ENCODE measurements at places on chromosomes 7 and 10.

- no peak for DNase-seq
Measured at GRCh38 chr10:24824124-24824523, 100.4 kb upstream of the ARHGAP21 start.

DNA sequence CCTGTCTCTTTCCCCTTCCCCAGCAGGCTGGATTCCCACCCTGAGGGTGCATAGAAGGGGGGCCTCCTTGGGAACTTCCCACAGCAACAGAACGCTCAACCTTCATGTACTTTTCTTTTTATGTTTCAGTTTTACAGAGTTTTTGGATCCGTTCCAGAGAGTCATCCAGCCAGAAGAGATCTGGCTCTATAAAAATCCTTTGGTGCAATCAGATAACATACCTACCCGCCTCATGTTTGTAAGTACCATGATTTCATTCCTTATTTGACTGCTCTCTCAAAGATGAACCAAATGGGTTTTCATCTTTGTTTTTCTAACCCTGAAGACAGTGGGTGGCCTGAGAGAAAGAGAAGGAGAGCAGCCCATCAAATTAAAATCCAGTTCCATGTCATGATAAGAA, 46.7 kb downstream of the PLPP4 start:
- DNase-seq = no peak

DNA sequence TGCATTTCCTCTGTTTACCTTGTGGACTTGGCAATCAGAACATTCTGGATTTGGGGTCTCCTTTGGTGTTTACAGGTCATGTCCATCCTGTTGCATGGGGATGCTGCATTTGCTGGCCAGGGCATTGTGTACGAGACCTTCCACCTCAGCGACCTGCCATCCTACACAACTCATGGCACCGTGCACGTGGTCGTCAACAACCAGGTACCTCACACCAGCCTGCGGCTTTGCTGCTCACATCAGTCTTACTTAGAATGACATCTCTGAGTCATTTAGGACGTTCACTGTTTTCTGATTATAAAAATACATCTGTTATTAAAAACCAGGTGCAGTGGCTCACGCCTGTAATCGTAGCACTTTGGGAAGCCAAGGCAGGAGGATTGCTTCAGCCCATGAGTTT, 67.0 kb upstream of the ZMIZ2 start:
- DNase-seq = no peak

GRCh38 chr10:86265236-86265894, 101.2 kb downstream of the GRID1 start:
- DNase-seq = no peak

DNA sequence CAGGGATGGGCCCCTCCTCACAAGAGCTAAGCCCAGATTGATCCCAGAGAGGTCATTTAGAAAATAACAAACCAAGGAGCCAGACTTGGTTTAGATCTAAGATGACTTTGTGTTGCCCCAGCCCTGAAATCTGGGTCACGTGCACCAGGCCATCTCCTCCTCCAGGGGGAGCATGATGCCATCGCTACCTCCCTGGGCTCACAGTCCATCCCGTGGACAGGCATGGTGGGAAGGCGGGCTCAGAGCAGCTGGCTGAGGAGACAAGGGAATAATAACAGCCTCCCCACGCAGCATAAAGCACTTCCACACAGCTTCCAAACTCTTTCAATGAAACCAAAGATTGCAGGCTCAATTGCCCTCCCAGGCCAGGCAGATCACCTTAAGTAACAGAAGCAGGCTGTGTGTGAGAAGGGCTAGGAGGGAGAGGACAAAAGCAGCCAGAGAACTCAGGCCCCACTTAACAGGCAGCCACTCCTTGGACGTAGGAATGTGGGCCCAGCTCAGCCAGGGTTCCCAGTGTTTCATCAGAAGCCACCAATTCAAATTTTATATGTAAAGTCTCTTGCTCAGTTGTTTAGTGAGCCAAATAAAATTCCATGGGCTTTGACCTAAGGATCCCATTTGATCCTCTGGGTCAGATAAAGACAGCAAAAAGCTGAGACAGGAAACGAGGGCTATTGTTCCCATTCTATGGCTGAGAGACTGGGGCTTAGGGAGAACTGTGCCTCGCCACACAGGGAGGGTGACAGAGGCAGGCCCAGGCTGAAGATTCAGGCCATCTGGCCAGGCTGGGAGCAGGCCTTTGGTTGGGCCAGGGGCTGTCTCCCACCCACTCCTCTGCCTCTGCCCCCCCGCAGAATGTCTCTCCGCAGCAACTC, 100.2 kb downstream of the COL13A1 start:
- DNase-seq = peak; percentile 51

- DNase-seq = no peak
Measured at GRCh38 chr7:85522070-85522469, 335.2 kb upstream of the SEMA3D start.

DNA sequence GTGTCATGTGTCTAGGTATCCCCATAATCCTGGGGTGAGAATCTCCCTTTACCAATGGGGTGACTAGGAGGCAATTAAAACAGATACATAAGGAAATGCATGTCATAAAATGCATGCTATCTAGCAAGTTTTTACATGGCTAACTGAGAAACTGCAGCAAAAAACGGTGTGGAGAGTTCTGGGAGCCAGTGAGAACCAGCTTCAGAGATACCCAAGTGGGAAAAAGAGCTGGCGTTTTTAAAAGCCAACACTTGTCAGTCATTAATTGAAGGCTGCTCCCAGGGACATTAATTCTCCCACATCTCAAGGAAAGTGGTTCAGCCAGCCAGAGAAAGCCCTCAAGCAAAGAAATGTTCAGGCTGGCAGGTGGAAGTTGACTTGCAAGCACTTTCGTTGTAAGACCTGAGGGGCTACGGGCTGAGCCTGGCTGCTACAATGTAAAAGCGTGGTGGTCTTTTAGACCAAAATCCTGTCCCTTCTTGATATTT, 28.1 kb downstream of the ST8SIA6 start:
- DNase-seq = no peak

DNA sequence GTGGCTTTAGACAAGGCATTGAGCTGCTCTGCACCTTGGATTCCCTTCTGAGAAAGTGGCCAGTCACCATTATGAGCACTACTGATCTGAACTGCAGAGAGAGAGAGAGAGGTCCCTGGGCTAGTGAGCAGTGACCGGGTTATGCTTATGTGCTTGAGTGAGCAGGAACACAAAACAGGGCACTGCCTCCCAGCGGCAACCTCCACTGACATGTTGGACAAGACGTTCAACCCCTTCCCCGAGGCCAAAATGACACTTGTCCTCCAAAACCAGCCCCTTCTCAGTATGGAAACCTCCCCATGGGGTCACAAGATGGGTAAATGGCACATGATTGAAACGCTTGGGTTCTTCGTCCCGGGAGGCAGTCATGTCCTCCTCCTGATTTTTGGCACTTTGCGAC, 339.4 kb upstream of the ZMIZ1 start:
- no peak for DNase-seq

GRCh38 chr7:118861581-118861980, 637.1 kb downstream of the ANKRD7 start:
- DNase-seq = no peak

DNA sequence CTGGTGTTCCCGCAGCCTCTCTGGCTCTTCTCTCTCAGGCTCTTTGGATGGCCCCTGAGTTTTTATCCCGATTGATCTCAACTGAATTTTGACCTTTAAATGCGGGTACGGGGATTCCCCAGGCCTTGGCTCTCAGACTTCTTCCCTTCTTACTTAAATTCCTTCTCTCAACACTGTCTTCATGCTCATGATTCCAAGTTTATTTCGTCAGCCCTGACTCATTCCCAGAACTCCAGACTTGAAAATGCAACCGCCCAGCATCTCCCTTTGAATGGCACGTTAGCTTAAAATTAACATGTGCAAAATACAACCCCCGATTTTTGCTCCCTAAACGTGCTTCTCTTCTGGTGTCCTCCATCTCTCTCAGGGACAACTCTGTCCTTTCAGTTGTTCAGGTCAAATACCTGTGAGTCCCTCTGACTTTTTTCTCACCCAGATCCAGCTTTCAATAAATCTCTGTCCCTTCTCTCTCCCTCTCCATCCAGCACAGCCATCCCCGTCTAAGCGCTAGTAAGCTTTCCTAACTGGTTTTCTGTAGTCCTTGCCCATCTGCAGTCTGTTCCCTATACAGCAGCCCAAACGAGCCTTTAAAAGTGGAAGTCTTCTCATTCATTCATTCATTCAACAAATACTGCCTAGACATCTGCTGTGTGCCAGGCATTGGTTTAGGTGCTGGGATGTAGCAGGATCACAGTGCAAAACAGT, 7.1 kb downstream of the HECW1 start:
- DNase-seq = no peak

DNA sequence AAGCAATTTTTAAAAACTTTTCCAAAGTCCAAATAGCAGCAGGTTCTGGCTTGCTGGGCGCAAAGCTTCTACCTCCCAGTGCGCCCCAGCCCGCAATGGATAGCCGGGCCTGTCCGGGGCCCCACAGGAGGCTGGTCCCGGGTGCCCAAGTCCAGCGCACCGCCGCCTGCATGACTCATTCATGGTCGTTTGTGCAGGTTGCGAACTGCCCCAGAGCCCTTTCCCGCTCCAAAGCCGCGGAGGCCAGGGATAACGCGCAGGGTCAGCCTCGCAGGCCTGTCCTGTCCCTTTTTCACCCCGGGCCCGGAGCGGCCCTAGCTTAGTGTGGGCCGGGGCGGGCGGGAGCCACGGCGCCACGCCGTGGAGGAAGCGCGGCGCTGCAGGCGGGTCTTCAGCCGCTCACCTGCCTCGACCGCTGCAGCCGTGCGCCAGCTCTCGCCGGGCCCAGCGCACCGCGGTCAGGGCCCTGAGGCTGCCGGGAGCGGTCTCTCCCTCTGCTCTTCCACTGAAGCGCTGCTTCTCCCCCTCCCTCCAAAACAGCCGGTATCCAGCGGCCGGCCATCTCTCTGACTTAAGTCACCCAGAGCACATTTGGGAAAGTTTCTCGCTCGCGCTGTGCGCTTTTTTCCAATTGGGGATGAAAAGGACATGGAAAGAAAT, 1.7 kb upstream of the EGR2 start:
- peak; percentile 64 for DNase-seq

DNA sequence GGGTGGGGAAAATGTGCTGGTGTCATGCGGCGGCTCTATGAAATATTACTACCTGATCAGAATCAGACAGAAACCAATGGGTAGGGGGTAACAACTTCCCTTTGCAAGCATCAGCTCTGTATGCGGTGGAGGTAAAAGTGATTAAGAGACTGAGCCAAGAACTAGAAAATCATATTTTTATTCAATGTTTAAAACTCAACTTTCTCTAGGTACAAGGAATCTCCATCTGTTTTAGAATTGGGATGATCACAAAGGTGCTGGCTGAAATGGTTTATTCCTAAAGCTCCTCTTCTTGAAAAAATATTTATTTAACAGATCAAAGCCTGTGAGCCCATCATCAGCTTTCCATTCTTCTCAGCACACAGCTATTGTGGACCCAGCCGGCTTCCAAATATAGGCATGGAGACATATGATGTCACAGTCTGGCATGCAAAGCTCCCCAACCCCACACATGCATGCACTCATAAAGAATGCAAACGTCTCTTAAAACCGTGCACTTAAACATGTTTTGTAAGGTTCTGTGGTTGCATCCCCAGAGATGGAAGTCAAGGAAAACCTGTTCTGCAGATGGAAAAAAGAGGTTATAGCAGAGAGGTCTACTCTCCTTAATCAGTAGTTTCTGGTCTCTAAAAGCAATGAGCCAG, 126.0 kb downstream of the SKIDA1 start:
- DNase-seq = no peak

- no peak for DNase-seq
Measured at GRCh38 chr7:27967639-27968038, 213.0 kb downstream of the JAZF1 start.

GRCh38 chr10:96334616-96335526, 23.9 kb downstream of the OPALIN start:
- DNase-seq = peak; percentile 42

GRCh38 chr7:2605608-2606538, 25.9 kb upstream of the TTYH3 start:
- DNase-seq = no peak

GRCh38 chr7:21767300-21767900, 178.3 kb downstream of the CDCA7L start:
- peak; percentile 94 for DNase-seq

Data from NT2/D1 (cell line).